ENCODE measurements at places on chromosomes 7 and 10.

- H3K4me3 ChIP-seq = no peak overlapping the region
- H3K27me3 ChIP-seq = peaks cover 37% of the 10 kb centered on the region
- ATAC-seq = no peak
- no peaks in the 10 kb centered on the region for H3K36me3 ChIP-seq
- H3K4me1 ChIP-seq = peaks cover 5% of the 10 kb centered on the region
Measured at GRCh38 chr10:98357194-98357822, 57.7 kb downstream of the PYROXD2 start.

GRCh38 chr7:89798599-89798996, 355.7 kb upstream of the STEAP1 start:
- H3K36me3 ChIP-seq = no peaks in the 10 kb centered on the region
- no peaks in the 10 kb centered on the region for H3K27me3 ChIP-seq
- ATAC-seq = no peak
- H3K27ac ChIP-seq = no peak overlapping the region
- no peak overlapping the region for H3K4me3 ChIP-seq

DNA sequence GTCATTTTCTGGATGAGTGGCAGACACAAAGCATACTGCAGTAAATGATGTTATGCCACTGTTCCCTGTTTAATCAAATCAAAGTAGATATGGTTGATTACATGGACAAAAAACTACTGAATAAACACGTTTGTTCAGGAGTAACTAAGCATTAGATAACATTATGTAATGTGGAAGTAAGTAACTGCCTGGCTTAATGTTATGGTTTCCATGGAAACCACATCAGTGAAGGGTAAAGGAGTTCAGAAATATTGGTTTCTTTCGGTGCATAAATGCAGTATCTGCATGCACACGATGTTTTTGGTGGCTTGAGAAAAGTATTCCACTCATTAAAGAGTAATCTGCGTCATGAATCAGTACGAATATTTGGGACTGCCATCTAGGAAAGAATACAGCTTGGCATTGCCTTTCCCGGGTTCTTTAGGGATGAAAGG, 131.3 kb upstream of the PRKCQ start:
- no peaks in the 10 kb centered on the region for H3K36me3 ChIP-seq
- peaks cover 36% of the 10 kb centered on the region for H3K27me3 ChIP-seq

GRCh38 chr7:50580057-50580456, 14.9 kb upstream of the DDC start:
- H3K27ac ChIP-seq = no peak overlapping the region
- no peaks in the 10 kb centered on the region for H3K36me3 ChIP-seq
- peaks cover 14% of the 10 kb centered on the region for H3K27me3 ChIP-seq

- no peaks in the 10 kb centered on the region for H3K4me1 ChIP-seq
- H3K4me3 ChIP-seq = no peak overlapping the region
- H3K36me3 ChIP-seq = no peaks in the 10 kb centered on the region
- H3K27me3 ChIP-seq = peaks cover 10% of the 10 kb centered on the region
- H3K27ac ChIP-seq = no peak overlapping the region
Measured at GRCh38 chr7:131883769-131884168, 327.3 kb upstream of the PODXL start.

DNA sequence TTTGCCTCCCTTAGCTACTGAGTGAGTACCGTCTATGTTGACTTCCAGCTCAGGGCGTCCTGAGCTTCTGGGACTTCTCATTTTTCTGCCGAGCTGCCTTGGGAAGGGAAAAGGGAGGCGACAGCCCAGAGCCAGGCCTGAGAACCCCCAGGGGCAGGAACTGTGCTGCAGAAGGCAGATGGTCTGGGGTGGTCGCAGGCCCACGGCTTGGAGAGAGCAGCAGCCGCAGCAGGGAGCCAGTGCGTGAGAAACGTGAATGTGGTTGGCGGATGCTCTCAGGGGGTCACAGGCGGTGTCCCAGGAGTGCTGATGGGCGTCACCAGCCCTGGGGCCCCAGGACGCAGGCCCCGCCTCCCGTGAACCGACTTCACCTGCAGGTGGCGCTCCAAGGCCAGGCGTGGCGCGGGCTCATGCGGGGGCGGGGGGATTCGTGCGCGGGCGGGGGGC, 9.2 kb upstream of the PWWP2B start:
- H3K36me3 ChIP-seq = peaks cover 7% of the 10 kb centered on the region
- H3K27me3 ChIP-seq = no peaks in the 10 kb centered on the region
- H3K27ac ChIP-seq = peak overlapping the region; percentile 93
- no peak overlapping the region for H3K4me3 ChIP-seq
- H3K4me1 ChIP-seq = no peaks in the 10 kb centered on the region
